ENCODE measurements at places on chromosomes 3 and 15.

DNA sequence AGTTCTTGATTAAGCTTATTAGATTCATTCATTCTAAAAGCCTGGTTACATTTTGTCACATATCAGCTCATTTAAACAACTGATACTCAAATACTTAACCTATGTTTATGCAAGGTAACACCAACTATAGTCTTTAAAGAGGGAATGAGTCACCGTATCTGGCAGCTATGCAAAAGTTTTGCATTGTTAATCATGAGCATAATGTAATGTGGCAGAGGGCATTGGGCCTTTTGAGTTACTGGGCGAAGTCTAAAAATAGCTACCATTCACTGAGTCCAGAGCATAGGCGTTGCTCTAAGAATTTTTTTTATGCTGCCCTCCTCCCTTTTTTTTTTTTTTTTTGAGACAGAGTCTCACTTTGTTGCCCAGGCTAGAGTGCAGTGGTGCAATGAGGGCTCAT is 277.7 kb upstream of the ZNF717 start:
- no peak for DNase-seq

- no peak for DNase-seq
Observed at GRCh38 chr15:67824976-67825880, at the start of gene SKOR1. Gene SKOR1 (plus strand): TSS chr15:67825509. CDS start chr15:67825603, 94 bp downstream.

GRCh38 chr15:70492240-70493177 is 270.8 kb downstream of the UACA start:
- peak; percentile 66 for DNase-seq

- DNase-seq, result no peak
Observed at GRCh38 chr3:158925021-158925420, 123.2 kb downstream of the MFSD1 start.

- peak; percentile 2 for DNase-seq
Observed at GRCh38 chr15:101045835-101046691, 126.9 kb downstream of the LRRK1 start.

- DNase-seq, result no peak
Observed at GRCh38 chr15:69893863-69894262, 203.9 kb downstream of the TLE3 start.

- DNase-seq, result no peak
Observed at GRCh38 chr15:80606511-80607071, 88.5 kb upstream of the ABHD17C start.

GRCh38 chr3:31878231-31878838 is 102.7 kb downstream of the OSBPL10 start:
- DNase-seq, result no peak

- DNase-seq, result no peak
Observed at GRCh38 chr15:71114066-71114680, 1.1 kb upstream of the THSD4 start.

GRCh38 chr3:45814322-45814721 is 18.0 kb upstream of the SLC6A20 start:
- no peak for DNase-seq

GRCh38 chr3:47407896-47408838 is 27.3 kb downstream of the PTPN23 start:
- no peak for DNase-seq

GRCh38 chr3:168612671-168613070 is 516.9 kb upstream of the GOLIM4 start:
- DNase-seq, result no peak

DNA sequence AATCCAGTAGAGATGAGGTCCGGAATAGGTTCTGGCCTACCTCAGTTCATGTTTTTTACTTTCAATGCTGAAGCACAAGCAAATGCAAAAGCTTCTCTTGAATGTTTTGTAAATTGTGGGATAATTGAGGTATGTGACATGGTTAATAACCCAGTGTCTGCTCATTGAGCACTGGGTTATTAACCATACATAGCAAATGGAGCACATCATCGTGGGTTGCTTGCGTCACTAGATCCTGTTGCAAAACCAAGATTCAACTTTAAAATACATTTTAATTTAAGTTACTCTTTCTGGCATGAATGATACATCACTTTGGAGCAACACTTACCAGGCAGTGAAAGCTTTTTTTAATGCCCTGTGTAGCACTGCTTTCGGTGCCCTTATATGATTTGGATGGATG is 165.6 kb downstream of the IGF1R start:
- no peak for DNase-seq

- no peak for DNase-seq
Observed at GRCh38 chr15:76866008-76866407, 39.1 kb downstream of the SCAPER start.

- no peak for DNase-seq
Observed at GRCh38 chr15:64193971-64194370, 31.1 kb upstream of the PPIB start.

DNA sequence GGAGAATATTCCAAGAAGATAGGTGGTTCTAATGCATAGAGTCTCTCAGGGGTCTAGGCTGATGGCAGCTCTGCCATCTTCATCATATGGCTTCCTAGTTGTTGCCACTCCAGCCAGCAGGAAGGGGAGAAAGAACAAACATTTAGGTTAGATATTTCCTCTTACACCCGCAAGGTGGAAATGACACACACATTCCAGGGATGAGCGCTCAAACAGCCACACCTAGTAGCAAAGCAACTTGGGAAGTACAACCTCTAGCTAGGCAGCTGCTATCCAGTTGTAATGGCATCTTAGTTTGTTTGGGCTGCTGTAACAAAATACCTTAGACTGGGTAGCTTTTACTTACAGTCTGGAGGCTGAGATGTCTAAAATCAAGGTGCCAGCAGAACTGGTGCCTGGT is 51.9 kb upstream of the ADAMTSL3 start:
- no peak for DNase-seq

DNA sequence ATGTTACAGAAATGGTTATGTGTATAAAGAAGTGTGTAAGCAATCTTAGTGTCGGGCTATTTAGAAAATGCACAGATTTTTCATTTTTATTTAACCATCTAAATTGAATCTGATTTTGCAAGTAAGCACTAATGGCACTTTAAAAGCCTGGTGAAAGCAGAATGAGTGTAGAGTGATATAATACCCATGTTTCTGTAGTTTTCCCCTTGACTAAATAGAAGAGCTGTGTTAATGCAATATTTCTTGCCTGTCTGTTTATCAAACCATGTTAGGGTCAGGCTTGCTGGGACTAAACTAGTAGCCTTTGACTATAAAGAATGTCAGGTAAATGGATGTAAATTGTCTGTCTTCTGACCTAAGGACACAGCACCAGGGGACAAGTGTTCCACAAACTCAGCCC is 714.0 kb downstream of the CADM2 start:
- DNase-seq, result no peak

DNA sequence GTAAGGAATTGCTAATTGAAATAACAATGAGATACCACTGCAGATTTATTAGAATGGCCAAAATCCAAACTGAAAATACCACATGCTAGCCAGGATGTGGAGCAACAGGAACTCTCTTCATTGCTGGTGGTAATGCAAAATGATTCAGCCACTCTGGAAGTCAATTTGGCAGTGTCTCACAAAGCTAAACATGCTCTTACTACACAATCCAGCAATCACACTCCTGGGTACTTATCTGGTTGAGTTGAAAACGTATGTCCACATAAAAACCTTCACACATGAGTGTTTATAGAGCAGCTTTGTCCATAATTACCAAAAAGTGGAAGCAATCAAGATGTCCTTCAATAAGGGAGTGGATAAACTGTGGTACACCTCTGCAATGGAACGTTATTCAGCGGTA is 113.3 kb downstream of the SMAD6 start:
- no peak for DNase-seq

GRCh38 chr3:113747283-113748046 is 630 bp downstream of the ATP6V1A start:
- no peak for DNase-seq

GRCh38 chr3:37254316-37254715 is 79.9 kb upstream of the LRRFIP2 start:
- no peak for DNase-seq

DNA sequence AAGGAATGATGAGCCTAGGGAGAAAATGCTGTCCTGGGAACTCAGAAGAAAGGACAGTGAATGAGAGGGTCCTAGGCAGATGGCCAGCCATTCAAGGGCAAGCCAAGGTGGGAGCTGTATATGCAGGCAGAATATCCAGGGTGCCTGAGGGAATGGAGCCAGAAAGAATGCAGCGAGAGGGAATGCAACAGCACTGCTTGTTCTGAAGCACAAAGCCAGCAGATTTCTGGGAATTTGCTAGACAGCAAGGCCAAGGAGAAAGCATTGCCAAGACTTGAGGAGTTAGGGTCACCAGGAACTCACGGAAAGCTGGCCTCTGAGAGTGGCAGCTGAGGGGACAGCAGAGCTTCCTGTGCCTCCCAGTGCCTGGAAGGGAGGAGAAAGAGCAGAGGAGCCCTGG is 200.6 kb downstream of the MYRIP start:
- no peak for DNase-seq

DNA sequence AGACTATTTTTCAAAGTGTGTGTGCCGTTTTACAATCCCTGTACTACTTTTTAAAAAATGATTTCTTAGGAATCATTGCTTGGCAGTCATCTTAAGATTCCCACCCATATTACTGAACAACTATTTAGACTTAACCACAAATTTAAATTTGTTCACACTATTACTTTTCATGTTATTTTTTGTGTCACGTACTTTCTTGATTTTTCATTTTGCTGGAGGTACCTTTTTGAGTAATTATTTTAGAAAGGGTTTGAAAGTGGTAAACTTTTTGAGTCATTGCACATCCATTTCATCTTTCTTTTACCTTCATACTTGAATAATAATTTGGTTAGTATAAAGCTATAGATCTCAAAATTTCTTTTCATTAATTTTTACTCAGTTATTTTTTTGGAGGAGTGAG is 16.9 kb downstream of the CMTM8 start:
- no peak for DNase-seq

DNA sequence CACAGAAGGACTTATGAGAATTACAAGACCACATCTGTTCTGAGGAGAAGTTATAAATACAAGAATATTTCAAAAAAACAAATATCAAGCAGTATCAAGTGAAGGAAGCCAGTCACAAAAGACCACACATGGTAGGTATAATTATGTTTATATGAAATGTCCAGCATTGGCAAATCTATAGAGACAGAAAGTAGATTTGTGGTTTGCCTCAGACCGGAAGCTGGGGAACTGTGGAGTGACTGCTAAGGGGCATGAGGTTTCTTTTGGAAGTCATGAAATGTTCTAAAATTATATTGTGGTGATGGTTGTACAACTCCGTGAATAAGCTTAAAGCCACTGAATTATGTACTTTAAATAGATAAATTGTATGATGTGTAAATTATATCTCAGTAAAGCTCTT is 136.9 kb downstream of the FRMD5 start:
- DNase-seq, result no peak

DNA sequence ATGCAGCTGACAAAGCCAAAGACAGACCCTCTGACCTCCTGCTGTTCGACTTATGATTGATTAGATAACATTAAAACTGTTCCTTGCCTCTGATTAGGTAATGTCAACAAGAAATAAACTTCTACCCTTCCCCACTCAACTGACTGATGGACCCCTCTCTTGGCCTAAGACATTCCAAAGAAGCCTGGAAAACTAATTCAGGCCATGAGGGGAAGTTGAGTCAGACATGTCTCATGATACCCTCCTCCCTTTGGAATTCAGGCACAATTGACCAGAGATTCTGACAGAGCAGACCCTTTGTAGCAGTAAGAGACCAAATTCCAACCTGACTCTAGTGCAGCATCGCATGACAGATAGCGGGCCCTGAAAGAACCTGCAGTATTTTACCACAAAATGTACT is 354.5 kb downstream of the OCA2 start:
- no peak for DNase-seq

DNA sequence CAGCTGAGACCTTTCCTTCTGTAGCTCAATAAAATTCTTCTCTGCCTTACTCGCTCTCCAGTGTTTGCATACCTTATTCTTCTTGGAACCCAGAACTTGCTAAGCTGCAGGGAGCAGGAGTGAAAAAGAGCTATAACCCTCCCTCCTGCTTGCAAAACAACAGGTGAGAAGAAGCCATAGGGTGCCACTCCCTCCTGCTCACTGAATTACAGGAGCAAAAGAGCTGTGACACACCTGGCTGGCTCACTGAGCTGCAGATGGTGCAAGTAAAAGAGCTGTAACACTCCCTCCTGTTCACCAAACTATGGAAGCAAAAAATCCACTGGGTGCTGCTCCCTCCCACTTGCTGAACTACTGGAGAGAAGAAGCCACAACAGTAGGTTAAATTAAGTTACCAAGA is 44.2 kb upstream of the C2CD4B start:
- no peak for DNase-seq

GRCh38 chr15:50702762-50703334 is 16.3 kb upstream of the TRPM7 start:
- no peak for DNase-seq

DNA sequence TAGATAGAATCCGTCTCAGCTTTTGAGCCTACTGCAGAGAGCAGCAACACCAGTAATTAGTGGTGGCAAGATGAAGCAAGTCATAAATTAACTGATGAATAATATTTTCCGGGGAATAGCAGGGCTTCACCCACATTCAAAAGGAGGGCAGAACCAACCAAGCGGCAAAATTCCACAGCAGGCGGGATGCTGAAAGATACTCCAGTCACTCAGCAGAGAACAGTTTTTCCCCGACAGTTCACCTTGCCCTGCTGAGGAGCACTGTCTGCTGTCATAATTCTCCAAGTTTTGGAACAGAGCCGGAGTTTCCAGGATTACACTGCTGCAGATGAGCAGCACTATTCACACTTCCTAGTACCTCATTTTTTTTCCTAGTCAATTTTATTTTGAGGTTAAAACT is 274.7 kb downstream of the CD47 start:
- DNase-seq, result no peak

GRCh38 chr15:69780981-69781380 is 316.7 kb downstream of the TLE3 start:
- DNase-seq, result no peak

DNA sequence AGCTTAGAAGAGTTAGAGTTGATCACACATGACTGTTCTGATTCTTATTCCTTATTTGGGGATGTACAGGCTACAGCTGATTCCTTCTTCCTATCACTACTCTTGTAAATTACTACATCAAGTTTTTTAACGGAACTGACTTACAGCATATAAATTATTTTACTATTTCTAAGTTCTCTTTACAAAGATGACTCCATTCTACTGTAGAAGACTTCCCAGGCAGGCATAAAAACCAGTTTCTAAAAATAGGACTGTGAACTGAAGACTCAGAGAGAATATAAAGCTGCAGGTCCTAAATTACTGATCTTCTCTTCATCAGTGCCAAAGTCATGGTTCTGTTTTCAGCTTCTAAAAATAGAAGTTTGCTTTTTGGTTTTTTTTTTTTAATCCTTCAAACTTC is 38.9 kb downstream of the ANO10 start:
- no peak for DNase-seq

DNA sequence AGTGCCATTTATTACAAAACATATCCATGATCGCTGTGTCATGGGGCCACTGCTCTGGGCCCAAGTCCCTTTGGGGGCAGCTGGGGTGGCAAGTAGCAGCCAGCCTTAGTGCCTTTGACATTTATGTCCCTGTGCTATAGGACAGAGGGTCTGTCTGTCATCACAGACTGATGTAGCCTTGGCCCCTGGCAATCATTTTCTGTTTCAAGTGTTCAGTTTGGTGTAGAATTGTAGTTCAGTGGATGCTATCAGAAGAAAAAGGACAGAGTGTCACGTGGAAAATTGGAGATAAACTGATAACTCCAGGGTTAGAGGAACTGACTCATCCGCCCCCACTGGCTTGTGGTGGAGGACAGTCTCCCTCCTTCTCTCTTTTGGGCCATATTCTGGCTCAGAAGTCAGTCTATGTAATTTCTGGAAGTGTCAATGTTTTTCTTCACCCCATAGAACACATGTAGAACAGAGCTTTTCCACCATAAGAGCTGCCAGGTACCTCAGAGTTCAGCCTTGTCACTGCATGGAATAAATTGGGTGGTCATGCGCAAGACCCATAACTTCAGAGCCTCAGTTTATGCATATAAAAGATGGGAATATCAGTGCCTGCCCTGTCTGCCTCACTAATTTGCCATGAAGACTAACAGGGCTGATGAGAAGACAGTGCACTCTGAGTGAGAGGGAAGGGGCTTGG is 4.5 kb upstream of the MRPS22 start:
- no peak for DNase-seq
